ENCODE measurements at places on chromosomes 13 and 19. TPM values are rescaled to one million over a fixed set of nuclear protein-coding genes. Genes with fewer than 3 reads are reported as not detected.

DNA sequence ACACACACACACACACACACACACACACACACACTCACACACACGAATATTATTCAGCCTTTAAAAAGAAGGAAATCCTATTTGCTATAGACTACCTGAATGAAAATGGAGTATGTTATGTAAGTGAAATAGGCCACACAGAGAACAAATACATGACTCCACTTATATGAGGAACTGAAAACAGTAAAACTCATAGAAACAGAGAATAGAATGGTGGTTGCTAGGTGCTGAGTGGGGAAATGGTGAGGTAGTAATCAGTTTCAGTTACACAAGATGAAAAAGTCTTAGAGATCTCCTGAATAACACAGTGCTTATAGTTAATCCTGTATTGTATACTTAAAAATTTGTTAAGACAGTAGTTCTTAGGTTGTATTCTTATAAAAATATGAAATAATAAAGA, 8.2 kb downstream of the ZNF677 start:
- DNase-seq = no peak

DNA sequence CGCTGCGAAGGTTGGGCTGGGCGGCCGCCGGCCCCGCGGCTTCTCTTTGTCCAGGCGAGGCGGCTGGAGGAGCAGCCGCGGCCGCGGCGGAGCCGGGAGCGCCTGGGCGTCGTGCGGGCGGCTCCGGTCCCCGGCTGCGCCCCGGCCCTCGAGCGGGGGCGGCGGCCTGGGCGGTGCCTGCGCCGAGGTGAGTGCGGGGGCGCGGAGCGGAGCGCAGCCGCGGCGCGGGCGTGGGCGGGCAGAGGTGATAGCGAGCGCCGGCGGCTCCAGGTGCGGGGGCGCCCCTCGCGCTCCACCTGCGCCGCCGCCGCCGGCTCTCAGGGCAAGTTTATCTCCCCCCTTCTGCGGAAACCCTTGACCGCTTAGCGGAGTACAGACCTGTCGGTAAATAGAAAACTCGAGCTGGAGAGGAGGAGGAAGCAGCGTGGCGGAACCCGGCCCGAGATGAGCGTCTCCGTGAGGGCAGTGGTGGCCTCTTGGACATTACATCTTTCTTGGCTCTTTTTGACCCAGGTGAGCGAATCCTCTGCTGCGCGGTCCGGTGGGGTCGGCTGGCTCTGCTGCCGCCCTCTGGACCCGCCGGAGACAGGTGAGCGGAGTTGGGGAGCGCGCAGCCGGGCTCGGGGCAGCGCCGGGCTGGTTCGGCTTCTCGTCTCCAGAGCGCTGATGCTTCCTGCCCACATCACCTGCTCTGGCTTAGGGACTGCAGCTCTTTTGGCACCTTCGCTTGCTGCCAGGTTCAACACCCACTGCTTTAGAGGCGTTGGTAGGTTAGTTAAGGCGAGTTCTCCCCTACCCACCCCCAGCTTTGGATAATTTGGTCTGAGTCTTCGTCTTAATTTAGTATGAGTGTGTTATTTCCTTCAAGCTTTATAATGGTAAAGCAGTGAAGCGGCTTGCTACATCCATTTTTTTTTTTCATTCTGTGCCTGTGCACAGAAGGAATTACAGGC, at the start of gene MTUS2:
MTUS2 (plus strand) TSS at position 241 of the 953 bp plus-strand sequence.
- DNase-seq = no peak

DNA sequence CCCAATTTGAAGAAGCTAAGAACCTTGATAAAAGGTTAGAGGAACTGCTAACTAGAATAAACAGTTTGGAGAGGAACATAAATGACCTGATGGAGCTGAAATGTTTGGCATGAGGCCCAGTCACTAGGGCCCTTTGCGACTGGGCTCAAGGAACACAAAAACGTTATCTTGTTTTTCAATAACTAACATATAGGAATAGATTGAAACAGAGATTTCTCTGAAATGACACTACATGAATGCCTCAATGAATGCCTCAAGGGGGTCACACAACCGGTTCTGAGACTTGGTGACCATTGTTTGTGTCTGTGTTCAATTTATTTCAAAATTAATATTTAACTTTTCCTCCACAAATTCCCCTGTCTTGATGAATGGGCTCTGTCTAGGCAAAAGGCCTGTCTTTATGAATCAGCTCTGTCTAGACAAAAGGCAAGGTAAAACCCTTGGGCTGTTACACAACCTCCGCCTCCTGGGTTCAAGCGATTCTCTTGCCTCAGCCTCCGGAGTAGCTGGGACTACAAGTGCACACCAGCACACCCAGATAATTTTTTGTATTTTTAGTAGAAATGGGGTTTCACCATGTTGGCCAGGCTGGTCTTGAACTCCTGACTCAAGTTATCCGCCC, 932 bp upstream of the ZNF486 start:
- DNase-seq = no peak

The GRK1 gene
- total RNA-seq = not detected

GRCh38 chr19:18287836-18288772, 6.7 kb upstream of the JUND start:
- DNase-seq = no peak

- DNase-seq = no peak
These were observed 3.7 kb upstream of the FCER2 start for GRCh38 chr19:7705387-7706187.
